ENCODE measurements at places on chromosomes 11 and 22. TPM values are rescaled to one million over a fixed set of nuclear protein-coding genes. Genes with fewer than 3 reads are reported as not detected.

SMCO4 gene
- 2.4 TPM for total RNA-seq

DAGLA gene
- total RNA-seq, result 0.13 TPM

TRPM5 gene
- not detected for total RNA-seq

OR5A1 gene
- total RNA-seq, result not detected

VPS26B gene
- 19.1 TPM for total RNA-seq

OR5M11 gene
- not detected for total RNA-seq

ROBO4 gene
- under 0.01 TPM for total RNA-seq

CDCA5 gene
- 0.53 TPM for total RNA-seq

CHRDL2 gene
- total RNA-seq, result not detected

GAB2 gene
- 6.6 TPM for total RNA-seq

PHOX2A gene
- total RNA-seq, result not detected

NXPE4 gene
- total RNA-seq, result not detected

GDPD4 gene
- total RNA-seq, result not detected

FAR1 gene
- total RNA-seq, result 90.5 TPM

KBTBD4 gene
- 14.7 TPM for total RNA-seq

MMP13 gene
- under 0.01 TPM for total RNA-seq

BARX2 gene
- total RNA-seq, result 2.9 TPM

C11orf87 gene
- total RNA-seq, result not detected

MEI1 gene
- 0.13 TPM for total RNA-seq

TRIM29 gene
- total RNA-seq, result 441 TPM

RAB3IL1 gene
- 1.1 TPM for total RNA-seq

ANKK1 gene
- 0.26 TPM for total RNA-seq

MUC15 gene
- 7.3 TPM for total RNA-seq

FGF4 gene
- total RNA-seq, result not detected

RASGRP2 gene
- total RNA-seq, result not detected
